ENCODE measurements at places on chromosomes 12 and 14.

DNA sequence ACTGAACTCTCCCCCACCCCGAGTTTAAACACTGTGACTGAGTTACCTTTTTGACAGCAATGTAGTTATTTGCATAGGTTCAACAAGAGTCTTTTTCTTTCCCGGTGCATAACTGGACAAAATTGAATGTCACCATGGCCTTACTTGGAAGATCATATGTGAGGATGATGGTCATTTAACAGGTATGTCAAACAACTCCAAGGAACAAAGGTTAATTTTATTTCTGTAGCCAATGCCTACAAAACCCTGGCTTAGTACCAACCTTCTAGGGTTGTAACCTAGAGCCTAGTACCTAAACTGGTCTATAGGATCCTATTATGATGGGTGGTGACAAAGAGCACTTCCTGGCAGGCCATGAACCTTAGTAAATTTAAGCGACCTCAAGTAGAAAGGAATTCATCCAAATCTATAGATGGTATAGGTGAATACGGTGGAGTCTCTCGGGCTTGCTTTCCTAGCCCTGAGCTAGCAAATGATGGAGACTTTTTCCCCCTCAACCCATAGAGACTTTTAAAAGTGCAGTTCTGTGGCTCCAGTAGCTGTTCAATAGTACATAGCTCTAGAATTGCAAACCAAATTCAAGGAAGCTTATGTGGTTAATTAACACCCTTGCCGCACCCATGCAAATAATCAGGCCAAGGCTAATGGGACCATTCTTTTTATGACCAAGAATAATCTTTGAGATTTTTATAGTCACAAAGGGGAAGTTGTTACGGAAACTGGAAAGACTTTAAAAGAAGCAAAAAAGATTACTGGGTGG is 89.0 kb downstream of the SLC38A1 start:
- DNase-seq, result no peak

DNA sequence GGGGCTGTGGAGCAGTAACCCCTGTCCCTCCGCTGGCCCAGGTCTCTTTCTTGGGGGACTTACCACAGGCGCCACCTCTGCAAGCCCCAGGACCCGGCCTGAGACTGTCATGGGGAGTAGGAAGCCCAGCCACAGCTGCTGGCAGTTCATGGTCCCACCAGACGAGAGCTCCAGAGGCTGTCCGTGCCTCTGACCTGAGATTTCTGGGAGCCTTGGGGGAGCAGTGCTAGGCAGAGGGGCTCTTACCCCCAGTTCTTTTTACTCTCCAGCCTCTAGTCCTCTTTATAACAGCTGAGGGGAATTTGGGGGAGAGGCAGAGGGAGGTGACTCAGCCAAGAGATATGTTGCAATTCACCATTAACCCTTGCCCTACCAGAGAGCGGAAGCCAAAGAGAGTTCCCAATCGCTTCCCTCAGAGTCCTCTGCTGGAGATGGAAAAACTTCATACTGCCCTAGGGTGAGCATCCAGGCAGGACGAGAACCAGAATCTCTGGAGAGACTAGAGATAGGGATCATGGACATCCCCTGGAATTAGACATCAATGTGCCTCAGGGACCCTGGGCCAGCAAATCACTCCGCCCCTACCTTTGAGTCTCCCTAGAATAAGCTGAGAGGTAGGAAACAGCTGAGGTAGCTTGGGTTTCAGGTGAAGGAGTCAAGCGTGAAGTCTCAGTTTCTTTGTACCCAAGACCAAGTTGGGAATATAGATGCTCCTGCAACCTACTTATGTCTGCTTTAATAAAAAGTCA is at the start of gene MMP19:
TSS of gene MMP19 (minus strand) at position 256 of the 749 bp plus-strand sequence. CDS start at position 150, 106 bp downstream.
- DNase-seq, result no peak

GRCh38 chr14:56118611-56119181 is 485 bp downstream of the PELI2 start:
- DNase-seq, result no peak

DNA sequence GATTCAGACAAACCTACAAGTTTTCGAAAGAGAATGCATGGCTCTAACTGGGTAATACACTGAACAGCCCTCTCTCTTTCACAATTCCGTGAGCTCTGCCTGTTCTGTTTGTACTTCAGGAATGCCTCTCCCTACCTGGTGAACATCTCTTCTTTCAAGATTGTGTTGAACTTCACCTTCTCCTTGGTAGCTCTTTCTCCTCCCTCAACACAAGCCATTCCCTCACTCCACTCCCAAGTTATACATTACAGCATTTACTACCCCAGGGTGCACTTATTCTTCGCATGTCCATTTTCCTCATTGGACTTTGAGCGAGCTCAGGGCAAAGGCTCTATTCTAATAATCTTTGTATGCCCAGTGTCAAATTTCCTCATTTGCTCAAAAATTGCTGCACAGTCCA is 28.3 kb downstream of the NRDE2 start:
- no peak for DNase-seq

DNA sequence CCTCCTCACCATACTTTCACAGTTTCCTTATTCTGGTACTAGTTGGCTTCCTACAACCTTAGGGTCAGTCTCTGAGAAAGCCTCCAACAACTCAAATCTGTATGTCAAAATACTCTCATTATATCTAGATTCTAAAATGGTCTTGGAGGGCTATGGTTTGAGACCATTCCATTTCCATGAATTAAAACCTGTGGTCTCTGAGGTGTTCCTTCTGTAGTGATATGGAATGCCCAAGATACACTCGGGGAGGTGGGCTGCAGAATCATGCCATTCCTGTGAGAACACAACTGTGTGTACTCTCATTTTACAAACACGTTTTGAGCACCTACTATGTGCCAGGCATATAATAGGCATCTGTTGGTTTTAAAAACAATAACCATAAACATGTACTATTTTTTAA is 74.0 kb downstream of the FERMT2 start:
- no peak for DNase-seq

- DNase-seq, result no peak
These were observed 152.1 kb downstream of the SLC8A3 start for GRCh38 chr14:70036665-70037064.

DNA sequence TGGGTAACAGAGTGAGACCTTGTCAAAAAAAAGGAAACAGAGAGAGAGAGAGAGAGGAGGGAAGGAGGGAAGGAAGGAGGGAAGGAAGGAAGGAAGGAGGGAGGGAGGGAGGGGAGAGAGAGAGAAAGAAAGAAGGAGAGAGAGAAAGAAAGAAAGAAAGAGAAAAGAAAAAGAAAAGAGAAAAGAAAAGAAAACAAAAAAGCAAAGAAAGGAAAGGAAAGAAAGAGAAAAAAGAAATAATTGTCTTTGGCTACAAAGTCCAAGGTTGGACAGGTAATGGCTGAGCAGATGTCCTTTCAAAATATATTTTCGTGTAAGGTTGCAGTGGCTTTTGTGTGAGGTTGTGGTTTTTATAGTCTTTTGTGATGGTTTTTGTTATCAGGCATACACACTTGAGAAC is 21.6 kb upstream of the CCDC60 start:
- DNase-seq, result no peak
